ENCODE measurements at places on chromosomes 16 and 17.
A peak's percentile ranks its signal among the peaks of the same experiment; 100 is the strongest.

DNA sequence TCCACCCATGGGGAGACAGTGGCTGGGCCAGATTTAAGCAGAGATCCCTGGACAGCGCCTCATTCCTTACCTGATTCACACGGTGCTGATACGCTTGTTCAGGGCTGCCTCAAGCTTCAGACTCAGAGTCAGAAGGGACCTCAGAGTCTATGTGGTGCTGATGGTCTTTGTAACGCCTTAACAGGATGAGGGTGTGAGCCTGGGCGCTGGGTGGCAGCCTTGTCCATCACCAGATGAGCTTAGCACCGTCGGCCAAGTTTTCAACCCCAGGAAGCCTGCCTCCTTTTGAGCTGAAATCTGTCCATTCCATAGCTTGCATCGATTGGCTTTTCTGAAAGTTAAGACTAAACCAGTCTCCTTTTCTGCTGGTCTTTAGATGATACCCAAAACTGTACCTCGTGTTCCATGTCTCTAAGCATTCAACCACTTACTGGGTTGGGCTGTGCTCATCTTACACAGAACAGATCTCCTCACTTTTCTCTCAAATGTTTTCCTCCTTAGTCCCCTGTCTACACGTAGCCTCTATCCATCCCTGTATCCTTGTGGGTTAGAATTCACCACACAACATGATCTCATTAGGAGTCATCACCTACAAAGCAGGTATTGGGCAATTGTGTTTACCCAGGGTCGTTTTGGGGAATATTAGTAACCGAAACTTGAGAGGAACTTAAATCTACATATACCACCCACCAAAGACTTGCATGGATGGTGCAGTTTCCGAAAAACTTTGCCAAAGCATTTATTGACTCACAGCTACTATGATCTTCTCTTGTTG, 573.4 kb downstream of the CDH13 start:
- no peak for DNase-seq

DNA sequence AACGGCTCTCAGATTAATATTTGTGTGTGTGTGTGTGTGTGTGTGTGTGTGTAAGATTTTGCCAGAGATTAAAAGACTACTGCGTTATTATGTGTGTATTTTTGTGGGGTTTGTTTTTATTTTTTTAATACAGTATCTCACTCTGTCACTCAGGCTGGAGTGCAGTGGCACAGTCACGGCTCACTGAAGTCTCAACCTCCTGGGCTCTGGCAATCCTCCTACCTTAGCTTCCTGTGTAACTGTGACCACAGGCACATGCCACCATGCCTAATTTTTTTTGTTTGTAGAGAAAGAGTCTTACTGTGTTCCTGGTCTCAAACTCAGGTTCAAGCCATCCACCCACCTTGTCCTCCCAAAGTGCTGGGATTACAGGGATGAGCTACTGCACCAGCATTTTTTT, 87.2 kb downstream of the CYB561 start:
- DNase-seq: no peak

DNA sequence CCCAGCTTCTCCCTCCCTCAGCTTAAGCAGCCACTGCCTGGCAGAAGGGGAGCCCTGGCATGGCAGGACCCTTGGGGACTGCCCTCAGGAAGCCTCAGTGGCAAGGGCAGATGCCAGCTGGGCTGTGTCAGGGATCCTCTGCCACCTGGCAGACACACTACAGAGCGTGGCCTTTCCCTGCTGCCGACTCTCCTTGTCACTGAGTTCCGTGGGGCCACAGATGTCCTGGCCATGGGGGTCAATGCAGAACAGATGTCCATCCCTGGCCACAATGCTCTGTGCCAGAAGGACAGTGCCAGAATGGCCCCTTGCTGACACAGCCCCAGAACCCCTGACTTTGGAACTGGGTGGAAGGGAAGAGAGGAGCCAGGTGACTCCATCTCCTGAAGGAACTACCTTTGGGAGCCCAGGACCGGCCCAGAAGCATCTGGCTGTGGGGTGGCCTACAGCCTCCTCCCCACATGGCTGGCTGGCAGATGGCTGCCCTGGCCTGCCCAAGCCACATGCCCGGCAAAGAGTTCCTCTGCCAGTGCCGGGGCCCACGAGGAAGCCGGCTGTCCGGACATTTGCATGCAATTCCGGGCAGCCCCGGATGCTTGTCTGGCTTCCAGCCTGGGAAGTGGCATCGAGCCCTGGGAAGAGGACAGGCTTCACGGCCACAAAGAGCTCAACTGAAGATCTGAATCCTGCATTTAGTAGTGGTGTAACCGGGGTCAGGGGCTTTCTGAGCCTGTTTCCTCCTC, 24.1 kb downstream of the NPTX1 start:
- no peak for DNase-seq

DNA sequence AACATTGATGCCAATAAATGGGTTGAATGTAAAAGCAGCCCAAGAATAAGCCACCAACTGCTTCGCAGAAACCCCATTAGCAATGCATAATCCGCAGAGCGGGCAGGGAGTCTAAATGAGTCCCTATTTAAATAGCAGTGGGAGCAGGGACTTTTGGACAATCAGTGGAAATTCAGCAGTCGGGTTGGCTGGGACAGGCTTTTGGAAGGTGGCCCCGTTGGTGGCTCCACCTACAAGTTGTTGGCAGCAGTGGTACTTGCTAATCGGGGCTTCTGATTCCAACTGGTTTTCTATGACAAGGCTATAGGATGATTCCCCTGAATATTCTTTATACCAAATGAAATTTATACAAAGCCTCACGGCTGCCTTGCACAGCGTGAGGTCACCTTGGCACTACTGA, 86.3 kb downstream of the WDR59 start:
- DNase-seq: no peak

DNA sequence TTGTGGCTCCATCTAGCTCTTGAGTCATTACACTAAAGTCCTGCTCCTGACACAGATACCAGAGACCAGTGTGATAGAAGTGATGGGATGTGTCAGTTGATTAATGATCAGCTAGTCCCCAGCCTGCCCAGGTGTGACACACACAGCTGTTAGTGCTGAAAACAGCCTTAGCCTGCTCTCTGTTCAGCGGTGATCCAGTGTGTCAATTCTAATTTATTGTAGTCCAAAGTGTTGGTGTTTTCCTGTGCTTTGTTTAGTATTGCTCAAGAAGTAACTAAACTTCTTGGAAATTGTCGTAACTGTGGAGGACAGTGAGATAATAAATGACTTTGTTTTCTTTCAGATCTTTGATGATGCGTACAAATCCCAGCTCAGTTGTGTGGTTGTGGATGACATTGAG, 92.3 kb downstream of the WNT3 start:
- DNase-seq: peak; percentile 57

DNA sequence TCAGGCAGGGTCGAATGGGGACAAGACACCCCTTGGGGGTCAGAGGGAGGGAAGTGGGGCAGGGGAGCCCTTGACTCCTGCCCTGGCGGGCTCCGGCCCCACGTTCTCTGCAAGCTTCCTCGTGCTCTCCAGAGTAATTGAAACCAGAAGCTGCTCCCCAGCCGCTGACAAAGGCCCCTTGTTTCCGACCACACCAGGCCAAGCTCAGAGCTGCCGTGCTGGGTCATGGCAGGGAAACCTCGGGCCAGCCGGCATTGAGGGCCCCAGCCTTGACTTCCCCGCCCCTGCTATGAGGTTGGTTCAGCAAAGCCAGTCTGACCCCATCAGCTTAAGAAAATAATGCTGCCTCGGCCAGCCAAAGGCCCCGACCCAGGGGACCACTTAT, 43.3 kb downstream of the TIMM22 start:
- DNase-seq: no peak

DNA sequence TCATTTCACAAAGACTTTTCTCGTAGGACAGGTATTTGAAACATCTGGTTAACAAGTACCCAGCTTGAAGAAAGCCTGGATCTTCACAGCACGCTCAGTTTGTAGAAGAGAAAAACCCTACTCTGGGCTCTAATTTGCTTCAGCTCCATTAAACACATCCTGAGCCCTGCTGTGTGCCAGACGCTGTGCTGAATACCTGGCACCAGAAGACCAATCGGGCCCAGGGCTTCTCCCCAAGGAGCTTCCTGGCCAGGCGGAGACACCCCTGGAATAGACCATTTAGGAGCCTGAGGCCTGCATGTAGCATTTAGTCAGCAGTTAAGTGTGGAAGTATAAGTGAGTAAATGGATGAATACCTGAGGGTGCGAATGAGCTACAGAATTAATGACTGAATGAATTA, 8.9 kb upstream of the ABAT start:
- DNase-seq: no peak

GRCh38 chr17:43818966-43819365, 14.0 kb downstream of the MPP3 start:
- no peak for DNase-seq

DNA sequence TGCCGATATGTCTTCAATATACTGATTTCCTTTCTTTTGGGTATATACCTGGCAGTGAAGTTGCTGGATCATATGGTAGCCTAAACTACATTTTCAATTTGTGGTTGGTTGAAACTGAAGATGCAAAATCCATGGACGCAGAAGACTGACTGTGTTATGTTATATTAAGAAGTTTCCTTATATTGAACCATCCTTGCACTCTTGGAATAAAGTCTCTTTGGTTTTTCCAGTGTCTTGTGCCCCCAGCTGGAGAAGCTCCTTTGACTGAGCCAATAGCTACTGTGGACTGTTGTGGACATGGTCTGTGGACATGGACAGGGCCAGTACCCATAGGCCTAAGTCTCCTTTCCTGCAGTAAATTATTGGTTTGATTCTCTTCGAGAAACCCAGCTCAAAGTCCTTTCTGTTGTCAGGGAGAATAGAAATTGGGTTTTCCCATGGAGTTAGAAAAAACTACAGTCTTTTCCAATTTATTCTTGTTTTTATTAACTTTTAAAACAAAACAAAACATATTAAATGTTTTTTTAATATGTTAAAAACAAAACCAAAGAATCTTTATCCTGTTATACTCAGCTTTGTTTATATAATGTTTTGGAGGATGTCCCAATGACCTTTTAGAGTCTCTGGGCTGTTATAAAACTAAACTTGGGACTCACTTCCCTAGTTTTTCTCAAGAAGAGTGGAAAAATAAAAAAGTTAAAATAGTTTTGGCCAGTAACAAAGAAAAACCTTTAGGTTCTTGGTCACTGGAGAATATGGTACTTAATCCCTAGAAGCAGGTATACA, 15.2 kb upstream of the IL34 start:
- DNase-seq: no peak

GRCh38 chr17:28551421-28552175, 826 bp downstream of the UNC119 start:
- DNase-seq: peak; percentile 51

DNA sequence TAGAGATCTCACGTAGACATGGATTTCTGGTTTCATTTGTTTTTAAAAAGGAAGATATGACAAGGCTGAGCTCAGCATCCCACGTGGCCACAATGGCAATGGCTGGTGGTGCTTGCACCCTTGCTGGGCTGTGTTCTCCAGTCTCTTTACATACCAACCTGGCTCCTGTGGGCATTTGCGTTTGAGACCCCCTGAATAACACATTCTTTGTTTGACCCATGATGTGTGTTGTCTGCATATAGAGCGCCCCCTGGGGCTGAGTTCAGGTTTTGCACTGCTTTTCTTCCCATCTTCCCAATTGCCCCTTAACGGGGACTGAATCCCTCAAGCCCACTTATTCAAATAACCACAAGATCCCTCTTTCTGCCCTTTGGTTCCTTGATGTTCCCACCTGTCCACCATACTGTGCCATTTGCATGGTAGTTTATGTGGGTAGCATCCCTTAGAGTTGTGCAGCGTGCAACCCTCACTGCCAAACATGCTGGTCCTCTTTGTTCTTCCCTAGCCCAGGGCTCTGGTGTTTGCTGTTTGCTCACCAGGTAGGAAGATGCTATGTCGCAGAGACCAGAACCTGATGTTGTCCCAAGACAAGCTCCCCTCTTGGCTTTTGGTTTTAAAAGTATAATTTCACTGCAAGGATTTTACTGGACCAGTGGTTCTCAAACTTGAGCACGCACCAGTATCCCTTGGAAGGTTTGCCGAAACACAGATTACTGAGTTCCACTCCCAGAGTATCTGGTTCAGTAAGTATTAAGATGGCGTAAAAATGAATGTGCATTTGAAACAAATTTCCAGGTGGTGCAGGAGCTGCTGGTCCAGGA, 38.5 kb upstream of the NKD1 start:
- peak; percentile 6 for DNase-seq

DNA sequence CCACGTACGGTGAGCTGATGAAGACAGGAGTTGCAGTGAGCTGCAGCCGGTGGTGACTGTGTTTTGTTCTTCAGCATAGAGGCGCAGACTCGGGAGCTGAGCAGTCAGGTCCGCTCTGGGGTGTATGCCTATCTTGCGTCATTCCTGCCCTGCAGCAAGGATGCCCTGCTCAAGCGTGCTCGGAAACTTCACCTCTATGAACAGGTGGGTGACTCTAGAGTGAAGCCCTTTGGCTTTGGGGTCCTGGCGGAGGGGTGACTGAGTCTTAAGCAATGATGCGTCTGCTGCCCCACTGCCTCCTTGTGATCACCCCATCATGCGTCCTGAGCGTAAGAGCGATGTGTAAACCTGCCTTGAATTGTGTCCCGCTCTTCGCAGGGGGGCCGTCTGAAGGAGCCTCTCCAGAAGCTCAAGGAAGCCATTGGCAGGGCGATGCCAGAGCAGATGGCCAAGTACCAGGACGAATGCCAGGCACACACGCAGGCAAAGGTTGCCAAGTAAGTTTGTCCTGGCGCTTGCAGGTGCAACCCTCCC, 22.9 kb downstream of the UBN1 start:
- no peak for DNase-seq

- DNase-seq: peak; percentile 97
Measured at GRCh38 chr17:5825717-5826330, 241.5 kb upstream of the NLRP1 start.

DNA sequence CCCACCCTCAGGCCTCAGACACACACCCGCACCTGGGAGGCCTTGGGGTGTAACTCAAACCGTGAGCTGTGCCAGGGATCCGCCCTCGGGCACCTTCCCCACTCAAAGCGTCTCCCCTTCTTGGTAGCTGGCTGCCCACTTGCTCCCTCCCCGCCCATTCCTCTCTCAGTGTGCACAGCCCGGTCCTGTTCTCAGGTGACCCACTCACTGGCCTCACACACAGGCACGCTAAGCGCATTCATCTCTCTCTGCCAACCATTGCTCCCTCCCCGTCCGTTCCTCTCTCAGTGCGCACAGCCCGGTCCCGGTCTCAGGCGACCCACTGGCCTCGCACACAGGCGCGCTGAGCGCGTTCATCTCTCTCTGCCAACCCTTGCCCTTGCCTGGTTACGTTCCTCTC, 20.8 kb downstream of the WDR45B start:
- DNase-seq: no peak

DNA sequence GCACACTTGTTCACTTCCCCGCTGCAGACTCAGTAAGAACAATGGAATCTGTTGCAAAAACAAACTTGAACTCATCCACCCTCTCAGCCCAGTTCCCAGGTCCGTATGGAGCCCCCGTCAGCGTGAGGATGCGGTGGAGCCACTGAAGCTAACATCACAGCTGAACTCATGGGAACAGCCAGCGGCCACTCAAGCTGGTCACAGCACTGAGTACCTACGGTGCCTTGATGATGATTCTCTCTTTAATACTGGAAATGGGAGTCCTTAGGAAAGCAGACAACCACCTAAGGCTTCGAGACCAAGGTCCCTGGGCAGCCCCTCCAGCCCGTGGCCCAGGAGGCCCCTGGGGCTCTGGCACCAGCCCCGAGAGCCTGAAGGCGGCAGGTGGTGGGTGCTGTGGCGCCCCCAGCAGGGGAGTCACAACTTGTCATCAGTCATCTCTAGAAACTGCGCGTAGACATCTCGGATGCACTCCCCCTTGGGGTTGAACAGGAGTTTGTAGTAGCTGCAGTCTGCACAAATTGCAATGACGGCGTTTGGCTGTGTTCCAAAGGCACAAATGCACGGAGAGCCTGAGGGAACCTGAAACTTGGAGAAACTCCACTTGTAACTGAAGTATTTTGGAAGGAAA, 31.0 kb upstream of the RHOT1 start:
- peak; percentile 23 for DNase-seq

All from mesenchymal stem cell (in vitro differentiated cells and primary cell).